ENCODE measurements at places on chromosomes 7 and 10. TPM values are rescaled to one million over a fixed set of nuclear protein-coding genes. Genes with fewer than 3 reads are reported as not detected.

The HOXA2 gene
- total RNA-seq: 3.9 TPM

DNA sequence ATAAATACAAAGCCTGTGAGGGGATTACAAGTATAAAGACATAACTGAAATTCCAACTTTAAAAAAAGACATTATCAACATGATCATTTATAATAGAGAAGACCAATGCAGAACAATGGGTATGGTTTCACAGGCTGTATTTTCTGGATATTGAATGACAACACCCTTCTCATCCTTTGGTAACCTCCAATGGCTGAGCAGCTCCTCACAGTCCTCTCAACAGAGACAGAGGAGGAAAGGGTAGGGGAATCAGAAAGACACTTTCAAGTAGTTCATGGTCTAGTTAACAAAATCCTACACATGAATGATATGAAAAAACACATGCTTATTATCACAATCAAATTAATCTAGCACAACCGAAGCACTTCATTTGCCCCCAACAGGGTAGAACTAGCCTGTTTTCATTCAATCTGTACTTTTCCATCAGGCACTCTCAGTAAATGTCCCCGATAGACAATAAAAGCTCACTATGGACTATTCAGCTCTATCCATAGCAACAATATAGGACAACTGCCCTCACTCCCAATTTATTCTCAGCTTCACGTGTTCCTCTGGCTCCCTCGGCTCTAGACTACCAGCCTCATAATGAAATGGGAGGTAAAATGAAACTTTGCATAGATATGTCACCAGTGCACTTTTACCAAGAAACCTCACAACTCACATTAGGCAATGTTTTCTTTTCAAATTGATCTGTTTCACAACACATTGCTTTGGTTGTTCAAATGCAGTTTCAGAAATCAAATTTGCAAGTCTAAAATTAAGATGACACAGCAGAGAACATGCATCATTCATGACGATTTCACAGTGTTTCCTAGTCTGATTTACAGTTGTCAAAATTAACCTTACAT lies 211.4 kb downstream of the THSD7A start:
- no peak for DNase-seq

- DNase-seq: peak; percentile 69
Observed at GRCh38 chr7:74256491-74257408, 2.6 kb upstream of the RFC2 start.

The IGFBP3 gene
- 60.9 TPM for total RNA-seq

DNA sequence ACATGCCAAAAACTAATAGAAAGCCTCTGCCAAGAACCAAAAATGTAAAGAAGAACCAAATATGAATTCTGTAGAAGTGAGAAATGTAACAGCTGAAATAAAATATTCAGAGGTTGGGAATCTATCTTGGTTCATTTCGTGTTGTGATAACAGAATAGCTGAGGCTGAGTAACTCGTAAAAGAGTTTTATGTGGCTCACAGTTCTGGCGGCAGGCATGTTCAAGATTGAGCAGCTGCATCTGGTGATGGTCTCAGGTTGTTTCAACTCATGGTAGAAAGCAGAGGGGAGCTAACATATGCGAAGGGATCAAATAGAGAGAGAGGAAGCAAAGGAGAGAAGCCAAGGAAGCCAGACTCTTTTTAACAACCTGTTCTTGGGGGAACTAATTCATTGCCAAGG lies 717.2 kb downstream of the TNS3 start:
- no peak for DNase-seq

DNA sequence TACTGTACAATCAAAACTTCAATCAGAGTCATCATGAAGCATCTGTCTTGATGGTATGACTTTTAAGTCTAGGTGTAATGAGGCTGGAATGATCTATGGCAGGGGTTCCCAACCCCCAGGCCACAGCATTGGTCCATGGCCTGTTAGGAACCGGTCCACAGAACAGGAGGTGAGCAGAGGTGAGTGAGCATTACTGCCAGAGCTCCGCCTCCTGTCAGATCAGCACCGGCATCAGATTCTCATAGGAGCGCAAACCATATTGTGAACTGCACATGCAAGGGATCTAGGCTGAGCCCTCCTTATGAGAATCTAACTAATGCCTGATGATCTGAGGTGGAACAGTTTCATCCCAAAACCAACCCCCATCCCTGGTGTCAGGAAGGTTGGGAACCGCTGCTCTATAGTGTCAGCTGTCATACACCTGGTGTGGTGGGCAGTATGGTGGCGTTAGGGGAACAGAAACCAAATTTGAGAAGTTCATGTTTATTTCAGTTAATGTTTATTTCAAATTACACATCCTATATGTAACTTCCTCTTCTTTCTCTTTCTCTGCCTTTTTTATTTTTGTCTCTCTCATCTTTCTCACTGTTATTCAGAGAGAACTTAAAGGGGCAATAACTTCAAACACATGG lies 432.6 kb downstream of the TNS3 start:
- no peak for DNase-seq

The FLNC gene
- total RNA-seq: 11.7 TPM

- DNase-seq: no peak
Observed at GRCh38 chr10:46304062-46304461, 17.3 kb downstream of the ANTXRL start.

DNA sequence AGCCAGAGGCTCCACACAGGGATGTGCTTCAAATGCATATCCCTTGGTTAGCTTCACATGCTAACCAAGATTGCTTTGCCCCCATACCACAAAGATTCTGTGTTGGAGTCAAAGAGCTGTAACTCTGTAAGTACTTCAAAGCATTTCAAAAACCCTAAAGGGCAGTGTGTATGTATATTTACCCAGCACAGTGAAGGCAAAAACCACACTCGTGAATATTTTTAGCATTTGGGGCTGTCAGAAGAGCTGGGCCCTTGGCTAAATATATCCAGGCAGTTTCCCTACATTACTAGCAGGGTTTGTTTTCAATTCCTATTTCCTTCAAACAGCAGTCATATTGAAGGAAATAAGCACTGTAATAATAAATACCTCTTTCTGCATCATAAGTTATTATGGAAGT lies 84.2 kb upstream of the STEAP1B start:
- DNase-seq: no peak

DNA sequence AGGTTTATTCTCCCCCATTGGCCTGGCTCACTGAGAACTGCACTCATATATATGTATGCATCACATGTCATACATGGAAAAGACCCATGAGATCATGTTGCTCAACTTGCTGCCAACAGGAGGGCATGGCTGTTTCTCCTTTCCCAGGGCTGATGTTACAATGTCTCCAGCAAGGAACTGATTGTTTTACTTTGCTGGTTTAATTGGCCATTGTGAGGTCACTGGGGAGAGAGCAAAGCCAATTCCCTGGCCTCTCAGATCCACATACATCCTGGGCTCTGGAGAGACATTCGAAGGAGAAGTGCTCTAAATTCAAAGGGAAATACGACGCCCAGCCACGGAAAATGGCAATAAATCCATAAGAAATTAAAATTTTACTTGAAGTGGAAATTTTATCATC lies 287.8 kb downstream of the WDR11 start:
- no peak for DNase-seq

GRCh38 chr7:104794589-104794988 lies 219.4 kb upstream of the KMT2E start:
- DNase-seq: no peak

DNA sequence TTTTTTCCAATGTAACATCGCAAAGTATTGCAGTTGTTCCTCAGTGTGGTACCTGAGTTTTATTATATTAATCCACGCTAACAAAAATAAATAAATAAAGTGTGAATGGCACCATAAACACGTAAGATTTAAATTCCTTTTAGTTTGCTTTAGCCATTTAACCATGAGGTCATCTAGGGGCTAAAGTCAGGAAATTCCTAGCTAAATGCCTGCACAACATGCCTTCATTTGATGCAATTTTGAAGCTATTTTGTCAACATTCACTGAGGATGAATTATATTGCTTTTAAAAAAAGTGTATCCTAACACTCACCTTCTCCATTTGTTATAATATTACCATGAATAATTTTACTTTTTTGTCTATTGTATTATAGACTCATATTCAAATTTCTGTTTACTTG lies 714.4 kb downstream of the GATA3 start:
- DNase-seq: no peak

DNA sequence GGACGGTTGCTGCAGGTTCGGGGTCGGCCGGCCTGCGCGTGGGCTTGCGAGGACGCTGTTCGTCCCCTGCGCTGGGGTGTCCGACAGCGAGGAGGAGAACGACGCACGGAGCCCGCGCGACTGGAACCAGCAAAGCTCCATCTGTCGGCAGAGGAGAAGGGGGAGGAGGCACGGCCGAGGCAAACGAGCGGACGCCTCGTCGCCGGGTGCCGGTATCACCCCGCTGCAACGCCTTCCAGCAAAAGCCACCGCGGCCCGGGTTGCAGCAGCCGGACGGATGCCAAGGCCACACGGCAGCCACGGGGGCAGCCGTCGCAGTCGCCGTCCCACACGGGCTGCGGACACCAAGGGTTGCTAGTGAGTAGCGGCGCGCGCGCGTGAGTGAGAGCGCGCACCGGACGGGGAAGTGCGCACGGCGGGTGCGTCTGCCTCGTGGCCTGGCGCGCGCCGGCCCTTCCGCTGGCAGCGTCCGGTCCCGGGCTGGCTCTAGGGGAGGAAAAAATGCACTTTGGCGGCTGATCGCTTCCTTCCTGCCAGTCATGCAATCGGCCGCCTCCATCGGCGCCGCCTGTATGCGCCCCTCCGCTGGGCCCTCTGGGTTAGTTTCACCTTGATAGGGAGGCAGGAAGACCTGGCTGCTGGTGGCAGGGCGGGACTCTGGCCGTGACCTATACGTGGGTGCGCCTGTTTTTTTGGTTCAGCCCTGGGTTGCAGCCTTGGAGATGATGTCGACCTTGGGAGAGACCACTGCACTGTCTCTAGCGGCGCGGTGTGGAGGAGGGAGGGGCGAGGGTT lies 434 bp downstream of the STAMBPL1 start:
- DNase-seq: peak; percentile 90

The FAM237B gene
- not detected for total RNA-seq

DNA sequence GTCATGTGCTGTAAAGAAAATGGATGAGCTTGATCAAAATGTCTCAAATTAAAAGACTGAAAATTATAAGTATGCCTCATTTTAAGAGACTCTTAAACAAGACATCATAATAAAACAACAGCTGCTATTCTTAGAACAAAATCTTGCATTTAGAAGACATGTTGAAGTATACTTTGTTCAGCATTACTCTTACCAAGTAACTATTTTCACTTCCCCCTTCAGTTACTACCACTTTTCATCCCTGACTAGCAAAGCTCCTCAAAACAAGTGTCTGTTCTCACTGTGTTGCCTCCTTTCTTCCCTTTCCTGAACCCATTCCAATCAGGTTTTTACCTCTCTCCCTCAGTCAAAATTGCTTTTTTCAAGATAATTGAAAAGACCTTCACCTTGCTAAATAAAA lies 31.6 kb downstream of the ELAPOR2 start:
- DNase-seq: no peak

- no peak for DNase-seq
Observed at GRCh38 chr7:23238983-23239652, 7.5 kb upstream of the GPNMB start.

The HPS6 gene
- 14.0 TPM for total RNA-seq

Measured in sciatic nerve (tissue), 2 donors.